ENCODE measurements at places on chromosomes 7 and 10.

GRCh38 chr7:151381348-151382078 lies 28.3 kb downstream of the WDR86 start:
- no peak for DNase-seq

DNA sequence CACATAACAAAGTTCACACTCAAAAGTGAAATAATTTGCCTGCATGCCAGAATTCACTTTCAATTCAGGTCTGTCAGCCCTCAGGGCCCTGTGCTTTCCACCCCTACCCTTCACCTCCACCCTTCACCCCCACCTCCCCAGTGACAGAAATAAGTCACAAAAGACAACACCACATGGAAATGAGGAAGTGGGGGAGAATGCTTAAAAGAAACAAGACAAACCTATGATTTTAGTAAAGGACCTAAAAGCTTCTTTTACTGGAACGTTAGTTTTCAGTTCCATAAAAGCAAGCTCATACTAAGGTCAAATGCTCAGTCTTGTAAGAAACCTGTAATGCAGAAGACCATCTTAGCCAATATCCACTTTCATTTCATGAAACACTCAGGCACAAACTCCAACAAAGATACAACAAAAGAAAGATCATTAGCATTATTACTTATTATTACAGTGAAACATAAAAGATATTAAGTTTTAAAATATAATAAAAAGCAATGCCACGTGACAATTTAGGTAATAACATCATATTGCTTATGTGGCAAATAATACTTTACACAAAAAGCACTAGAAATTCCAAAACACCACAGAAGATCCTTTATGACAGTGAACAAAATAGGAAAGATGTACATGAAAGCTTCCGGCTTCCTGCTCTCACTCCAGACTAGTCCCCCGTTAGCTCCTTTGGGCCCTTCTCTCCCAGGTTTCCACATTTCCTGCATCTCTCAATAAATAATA lies 112.1 kb downstream of the LMBR1 start:
- no peak for DNase-seq

DNA sequence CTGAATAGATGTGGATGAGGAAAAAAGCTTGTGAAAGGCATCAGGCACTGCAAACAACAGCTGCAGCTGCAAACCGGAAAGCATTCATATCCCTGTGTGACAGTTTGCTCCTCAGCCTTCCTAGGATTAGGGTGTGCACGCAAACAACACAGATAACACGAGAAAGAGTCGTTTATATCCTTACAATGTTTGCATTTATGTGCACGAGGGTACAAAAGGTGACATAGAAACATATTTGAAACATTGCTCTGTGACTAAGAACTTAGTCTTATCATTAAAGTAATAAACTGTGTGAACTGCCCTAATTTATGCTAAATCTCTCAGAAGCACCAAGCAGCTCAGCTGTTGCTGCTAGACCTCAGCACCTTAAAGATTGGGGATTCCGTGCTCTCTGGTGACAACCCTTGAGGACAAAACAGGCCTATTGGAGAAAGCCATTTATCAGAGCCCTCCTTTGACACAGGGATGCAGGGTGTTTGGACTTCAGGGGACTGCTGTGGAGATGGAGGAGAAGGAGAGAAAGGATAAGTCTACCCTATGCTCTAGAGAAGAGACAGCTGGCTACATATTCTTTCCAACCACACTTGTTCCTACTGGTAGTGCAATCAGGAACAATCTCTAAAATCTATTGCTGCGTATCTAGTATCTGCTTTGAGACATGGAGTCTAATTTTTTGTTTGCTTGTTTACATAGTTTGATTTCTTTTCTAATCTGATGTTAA lies 176.2 kb downstream of the GNAT3 start:
- DNase-seq = no peak

DNA sequence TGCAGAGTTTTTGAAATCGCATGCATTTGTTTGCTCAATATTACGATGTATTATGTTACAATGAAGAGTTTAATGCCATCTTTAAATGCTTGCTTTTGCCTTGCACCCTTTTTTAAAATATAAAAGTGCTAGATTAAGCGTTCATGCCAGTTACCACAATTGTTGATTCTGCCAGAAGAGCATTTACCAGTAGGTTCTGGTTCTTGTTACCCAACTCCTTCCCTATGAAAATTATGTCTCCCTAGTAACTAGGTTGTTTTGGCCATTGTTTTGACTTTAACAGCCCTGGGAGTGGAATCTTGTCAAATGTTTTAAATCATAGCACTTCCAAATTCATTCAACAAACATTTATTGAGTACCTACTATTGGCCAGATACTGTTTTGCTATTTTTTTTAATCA lies 32.8 kb upstream of the CDK14 start:
- DNase-seq = no peak

GRCh38 chr7:28002638-28003037 lies 178.0 kb downstream of the JAZF1 start:
- no peak for DNase-seq

GRCh38 chr7:25559581-25560367 lies 331.5 kb upstream of the NPVF start:
- no peak for DNase-seq

GRCh38 chr7:112173568-112173905 lies 32.7 kb downstream of the DOCK4 start:
- DNase-seq = no peak

DNA sequence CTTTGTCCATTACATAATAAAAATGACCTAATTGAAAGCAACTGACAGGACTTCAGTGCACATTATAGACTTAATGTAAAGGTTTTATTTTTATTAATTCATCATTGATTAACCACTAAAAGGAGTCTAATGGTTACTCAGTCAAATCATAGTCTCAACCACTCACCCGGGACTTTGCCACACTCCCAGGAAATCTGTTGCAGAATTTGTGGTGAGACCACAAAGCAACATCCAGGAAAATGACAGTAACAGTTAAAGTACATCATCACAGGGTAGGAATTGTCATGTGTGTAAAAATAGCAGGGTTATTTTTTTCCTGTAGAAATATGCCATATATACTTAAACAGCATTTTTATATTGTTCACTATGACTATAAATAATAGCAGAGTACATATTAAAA lies 6.3 kb upstream of the HGF start:
- DNase-seq = no peak

- DNase-seq = no peak
Observed at GRCh38 chr7:47354071-47354470, 227.8 kb downstream of the TNS3 start.

GRCh38 chr7:77330169-77330882 lies 85.8 kb downstream of the GSAP start:
- DNase-seq = no peak

DNA sequence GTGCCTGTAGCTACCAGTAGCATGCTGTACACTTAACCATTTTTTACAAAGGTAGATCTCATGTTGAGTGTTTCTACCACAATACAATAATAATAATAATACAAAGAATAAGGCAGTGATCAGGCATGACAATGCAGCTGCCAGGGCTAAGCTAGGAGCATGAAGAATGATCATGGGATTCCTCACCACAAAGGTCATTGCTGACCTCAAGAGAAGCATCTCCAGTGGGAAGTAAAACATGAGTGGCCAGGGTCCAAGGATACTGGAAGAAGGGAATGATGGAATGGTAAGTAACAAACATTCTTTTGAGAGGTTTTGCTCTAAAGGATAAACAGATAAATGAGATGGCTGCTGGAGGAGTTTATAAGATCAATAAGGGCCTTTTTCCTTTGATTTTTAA lies 591.1 kb downstream of the TNS3 start:
- no peak for DNase-seq

- DNase-seq = no peak
Observed at GRCh38 chr10:99661377-99661763, 2.1 kb downstream of the ENTPD7 start.

DNA sequence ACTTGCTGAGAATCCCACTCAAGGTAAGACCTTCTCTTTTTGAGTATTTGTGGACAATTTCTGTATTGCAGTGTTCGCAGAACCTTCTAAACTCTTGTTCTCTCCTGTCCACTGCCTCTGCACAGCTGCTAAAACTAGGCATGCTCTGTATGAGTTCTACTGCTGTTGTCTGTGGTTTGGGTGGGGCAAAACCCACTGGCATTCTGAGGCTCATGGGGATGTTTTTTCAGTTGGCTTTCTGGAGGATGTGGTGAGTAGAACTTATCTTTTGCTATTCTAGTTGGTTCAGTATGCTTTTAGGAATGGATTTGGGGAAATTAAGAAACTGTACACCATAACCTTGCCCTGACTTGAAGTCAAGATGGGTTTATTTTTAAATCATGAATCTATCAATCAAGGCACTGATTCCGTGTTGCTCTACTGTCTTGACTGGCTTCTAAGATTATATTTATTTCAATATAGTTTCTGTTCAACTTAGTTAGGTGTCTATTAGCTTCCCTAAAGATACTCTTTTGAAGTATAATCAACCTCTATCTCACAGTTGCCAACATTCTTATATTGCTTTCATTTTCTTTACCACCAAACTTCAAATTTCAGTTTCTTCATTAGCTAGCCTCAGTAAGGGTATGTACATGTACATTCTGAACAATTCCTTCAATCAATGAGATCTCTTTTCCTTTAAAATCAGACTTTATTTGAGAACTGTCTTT lies 25.0 kb upstream of the C1GALT1 start:
- no peak for DNase-seq

DNA sequence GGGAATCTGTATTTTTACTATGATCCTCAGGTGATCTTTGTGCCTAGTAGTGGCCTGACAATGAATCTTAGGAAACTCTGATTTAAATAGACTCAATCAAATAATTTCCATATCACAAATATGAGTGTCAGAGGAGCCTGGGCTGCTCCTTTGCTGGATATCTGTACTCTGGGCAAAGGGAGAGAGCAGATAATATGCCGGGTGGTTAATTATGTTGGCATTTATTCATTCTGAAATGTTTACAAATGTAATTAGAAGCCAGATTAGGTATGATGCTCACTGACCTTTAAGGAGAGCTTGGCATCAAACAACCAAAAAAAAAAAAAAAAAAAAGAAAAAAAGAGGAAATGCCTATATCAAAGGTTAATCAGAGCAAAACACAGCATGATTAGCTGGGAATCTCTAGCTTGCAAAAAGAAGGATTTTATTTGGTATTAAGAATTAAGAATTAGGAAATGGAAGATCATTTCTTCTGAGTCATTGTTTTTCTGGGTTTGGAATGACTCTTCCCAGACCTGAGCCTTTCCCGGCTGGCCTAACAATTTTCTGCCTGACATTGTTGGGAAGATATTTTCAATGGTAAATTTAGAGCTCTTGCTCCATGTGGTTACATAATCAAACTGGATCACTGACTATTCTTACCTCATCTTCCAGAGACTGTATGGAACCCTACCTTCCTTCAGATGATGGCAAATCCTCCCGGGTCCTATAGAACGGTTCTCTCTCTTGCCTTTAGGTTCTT lies 365.3 kb downstream of the REEP3 start:
- DNase-seq = no peak

DNA sequence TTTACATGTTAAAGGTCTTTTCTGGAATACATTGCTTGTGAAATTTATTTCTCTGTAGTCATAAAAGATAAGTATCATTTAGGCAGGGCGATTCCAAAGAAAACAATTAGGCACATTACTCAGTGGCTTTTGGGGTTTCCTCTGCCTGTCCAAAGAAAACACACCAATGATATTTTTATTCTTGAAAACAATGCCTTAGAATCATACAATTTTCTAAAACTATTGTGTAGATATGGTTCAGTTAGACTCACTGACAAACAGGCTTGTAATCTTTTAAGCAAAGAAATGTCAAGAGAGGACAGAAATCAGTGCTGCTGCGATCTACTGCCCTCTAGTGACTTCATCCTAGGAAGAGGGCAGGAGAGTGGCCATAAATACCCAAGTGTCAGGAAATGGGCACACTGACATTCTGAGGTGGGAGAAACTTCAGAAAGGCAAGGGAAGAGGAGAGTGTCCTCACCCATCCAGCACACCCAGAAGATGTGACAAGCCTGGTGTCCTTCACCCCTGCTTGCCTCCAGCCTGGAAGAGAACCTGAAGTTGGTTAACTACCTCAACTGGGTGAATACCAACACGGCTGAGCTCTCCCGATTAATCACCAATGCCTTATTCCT lies 120.5 kb downstream of the GALNT11 start:
- DNase-seq = peak; percentile 28

GRCh38 chr10:75294866-75295701 lies 59.3 kb upstream of the COMTD1 start:
- DNase-seq = no peak

DNA sequence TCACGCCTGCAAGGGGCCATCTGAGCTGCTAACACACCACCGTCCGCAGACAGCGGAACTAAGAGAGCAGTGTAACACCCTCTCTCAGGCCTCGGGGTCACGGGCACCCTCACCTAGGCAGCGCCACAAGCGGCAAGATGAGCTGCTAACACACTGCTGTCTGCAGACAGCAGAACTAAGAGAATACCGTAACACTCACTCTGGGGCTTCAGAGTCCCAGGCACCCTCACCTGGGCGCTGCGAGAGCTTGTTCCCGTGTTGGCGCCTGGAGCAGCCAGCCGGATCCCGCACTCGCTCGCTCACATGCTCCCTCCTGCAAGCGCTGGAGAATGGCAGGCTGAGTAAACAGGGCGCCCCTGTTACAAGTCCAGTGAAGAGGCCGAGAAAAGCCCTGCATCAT lies 160.2 kb downstream of the SRPK2 start:
- DNase-seq = no peak
